ENCODE measurements at places on chromosomes 3 and 15.

GRCh38 chr3:165503825-165504224 is 307.6 kb upstream of the SLITRK3 start:
- DNase-seq, result no peak

- no peak for DNase-seq
Observed at GRCh38 chr3:18872466-18872865, 275.8 kb upstream of the KCNH8 start.

- DNase-seq, result no peak
Observed at GRCh38 chr3:148229107-148229506, 468.6 kb upstream of the AGTR1 start.

- no peak for DNase-seq
Observed at GRCh38 chr3:86793786-86794185, 197.2 kb downstream of the VGLL3 start.

GRCh38 chr3:139293665-139294023 is 50.2 kb upstream of the MRPS22 start:
- no peak for DNase-seq

DNA sequence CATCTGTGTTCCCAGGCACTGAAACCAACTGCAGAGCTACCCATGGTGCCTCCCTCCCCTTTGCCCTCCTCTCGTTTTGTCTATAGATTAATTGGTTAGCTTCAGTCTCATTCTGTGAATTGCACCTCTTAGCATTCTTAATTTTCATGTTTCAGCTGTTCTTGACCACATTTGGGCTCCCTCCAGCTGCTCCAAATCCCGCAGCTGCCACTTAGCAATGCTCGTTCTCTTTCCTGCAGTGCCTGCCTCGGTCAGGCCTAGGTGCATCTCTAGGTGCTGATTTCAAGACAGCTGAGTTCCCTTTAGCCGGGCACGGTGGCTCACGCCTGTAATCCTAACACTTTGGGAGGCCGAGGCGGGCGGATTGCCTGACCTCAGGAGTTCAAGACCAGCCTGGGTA is 47.0 kb upstream of the SMAD3 start:
- DNase-seq, result no peak

- no peak for DNase-seq
Observed at GRCh38 chr15:38864827-38865581, 300.4 kb upstream of the RASGRP1 start.

DNA sequence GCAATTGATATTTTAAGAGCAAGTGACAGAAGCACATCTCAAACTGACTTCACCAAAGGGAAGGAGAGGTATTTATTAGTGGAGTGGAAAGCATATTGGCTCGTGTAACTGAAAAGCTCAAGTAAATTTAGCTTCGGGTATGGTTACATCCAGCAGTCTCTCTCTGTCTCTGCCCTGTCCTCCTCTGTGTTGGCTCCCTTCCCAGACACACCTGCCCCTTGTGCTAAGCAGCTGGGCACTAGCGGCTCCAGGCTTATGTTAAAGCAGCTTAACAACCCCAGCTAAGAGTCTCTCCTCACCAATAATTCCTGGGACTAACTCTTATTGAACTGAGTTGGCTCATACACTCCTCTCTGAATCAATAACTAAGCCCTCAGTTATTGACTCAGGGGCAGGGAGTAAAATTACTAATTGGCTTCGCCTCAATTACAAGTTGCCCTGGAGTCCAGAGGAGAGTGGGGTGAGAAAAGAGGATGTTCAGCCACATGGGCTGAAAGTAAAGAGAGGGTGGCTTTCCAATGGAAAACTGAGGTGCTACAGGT is 12.8 kb upstream of the SH3BP5 start:
- DNase-seq, result no peak

GRCh38 chr3:31534065-31534425 is 1.3 kb downstream of the STT3B start:
- DNase-seq, result no peak

DNA sequence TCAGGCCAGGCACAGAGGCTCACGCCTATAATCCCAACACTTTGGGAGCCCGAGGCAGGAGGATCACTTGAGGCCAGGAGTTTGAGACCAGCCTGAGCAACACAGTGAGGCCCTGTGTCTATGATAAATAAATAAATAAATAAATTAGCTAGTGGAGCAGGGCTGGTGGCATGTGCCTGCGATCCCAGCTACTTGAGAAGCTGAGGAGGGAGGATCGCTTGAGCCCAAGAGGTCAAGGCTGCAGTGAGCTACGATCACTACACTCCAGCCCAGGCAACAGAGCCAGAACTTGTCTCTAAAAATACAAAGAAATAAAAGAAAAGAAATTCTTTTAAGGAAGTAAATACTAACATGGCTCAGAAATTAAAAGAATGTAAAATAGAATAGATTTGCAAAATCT is 91.8 kb downstream of the LIPC start:
- no peak for DNase-seq

DNA sequence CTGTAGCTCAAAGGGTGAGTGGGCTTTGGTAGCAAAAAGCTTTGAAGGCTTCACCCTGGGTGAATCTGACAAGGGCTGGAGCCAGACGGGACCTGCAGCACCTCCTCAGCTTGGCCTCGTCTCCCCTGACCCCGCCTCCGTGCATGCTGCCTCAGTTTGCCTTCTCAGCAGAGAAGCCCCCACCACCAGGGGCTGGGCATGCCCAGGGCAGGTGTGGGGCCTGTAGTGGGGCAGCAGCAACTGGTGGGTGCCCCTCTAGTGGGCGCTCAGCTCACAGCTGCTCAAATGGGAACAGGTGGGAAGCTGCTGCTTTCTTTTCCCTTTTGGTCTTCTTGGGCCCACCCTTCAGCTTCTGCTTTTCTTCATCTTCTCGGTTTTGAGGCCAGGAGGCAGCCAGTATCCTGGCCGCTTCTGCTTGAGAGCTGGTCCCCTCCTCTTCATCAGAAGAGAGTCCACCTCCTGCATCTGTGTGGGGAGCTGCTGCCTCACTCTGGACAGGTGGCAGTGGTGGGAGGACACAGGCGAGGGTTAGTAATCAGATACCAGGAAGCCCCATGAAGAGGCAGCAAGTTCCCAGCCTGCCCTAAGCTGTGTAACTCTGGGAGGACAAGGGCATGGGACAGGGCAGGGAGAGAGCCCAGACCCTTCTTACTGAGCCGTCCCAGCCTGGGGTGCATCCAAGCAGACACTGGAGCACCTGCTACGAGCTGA is 21.0 kb downstream of the TMEM43 start:
- DNase-seq, result no peak

- no peak for DNase-seq
Observed at GRCh38 chr15:76776480-76776879, 128.7 kb downstream of the SCAPER start.

GRCh38 chr3:112966633-112967032 is 8.3 kb downstream of the CD200R1 start:
- no peak for DNase-seq
